ENCODE measurements at places on chromosomes 7 and 10.

GRCh38 chr7:98221611-98222532, 10.6 kb downstream of the BHLHA15 start:
- no peak for DNase-seq

GRCh38 chr10:120075349-120075748, 182.8 kb downstream of the SEC23IP start:
- no peak for DNase-seq

- no peak for DNase-seq
Observed at GRCh38 chr7:74012842-74013249, 15.1 kb upstream of the ELN start.

- no peak for DNase-seq
Observed at GRCh38 chr7:91681718-91682117, 198.8 kb downstream of the MTERF1 start.

GRCh38 chr7:49060743-49061142, 136.4 kb downstream of the CDC14C start:
- no peak for DNase-seq

DNA sequence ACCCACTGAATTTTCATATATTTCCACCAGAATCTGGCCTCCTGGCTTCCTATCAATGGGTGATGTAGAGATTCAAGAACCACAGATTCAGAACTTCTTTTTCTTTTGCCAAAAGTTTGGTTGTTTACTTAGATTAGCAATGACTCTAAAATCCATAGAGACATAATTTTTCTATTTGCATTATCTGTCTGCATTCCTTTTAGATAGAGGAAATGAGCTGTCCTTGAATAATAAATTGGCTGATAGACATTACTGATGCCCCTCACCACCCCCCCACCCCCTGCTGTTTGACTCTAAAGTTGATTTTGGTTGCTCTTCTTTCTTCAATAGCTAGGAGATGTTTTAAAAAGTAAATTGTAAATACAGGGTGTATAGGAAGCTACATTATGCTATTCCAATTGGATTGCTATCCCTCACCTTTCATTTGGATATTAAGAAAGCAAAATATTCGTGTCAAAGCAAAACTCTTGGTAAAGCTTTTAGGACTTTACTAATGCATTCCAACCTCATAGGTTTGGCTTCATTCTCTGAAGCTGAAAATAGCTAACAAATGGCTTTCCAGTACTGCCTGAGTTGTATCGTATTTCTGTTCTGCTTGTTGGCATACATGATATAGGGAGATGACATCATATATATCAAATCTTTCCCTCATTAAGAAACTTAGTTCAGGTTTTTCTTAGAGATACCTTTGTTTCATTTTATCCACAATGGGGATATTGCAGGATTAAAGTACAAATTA, 606.0 kb downstream of the ARL4A start:
- no peak for DNase-seq

- no peak for DNase-seq
Observed at GRCh38 chr7:151342102-151342646, 562 bp downstream of the NUB1 start.

- DNase-seq: no peak
Observed at GRCh38 chr10:69650589-69651261, 20.7 kb downstream of the FAM241B start.

DNA sequence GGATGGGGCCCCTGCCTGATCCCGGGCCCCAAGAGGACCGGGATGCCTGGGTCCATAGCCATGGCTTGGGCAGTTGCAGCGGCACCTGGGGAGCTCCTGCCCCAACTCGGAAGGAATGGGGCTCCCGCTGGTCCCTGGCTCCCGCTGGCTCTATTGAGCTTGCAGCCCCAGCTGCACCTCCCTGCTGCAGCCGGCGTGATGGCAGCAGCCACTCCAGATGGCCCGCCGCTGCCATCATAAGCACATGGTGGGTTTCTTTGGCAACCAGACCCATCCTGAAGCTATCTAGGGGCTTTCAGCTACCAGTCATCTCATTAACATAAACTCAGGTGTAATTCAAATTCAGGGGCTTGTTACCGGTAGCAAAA, 11.1 kb upstream of the DNMBP start:
- no peak for DNase-seq

DNA sequence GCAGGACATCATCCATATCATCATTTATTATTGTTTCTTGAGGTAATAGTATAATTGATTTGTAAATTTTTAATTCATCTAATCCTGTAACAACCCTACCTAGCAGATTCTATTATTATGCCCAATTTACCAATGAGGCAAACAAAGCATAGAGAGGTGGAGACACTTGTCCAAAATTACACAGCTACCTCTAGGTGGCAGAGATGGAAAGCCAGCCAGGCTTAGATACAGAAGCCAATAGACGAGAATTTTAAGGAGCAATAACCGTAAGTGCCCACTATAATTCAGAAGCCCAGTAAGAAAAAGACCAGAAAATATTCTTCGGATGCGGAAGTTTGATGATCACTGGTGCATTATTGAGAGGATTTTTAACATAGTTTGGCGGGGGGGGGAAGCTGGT, 54.0 kb downstream of the ANK3 start:
- no peak for DNase-seq

DNA sequence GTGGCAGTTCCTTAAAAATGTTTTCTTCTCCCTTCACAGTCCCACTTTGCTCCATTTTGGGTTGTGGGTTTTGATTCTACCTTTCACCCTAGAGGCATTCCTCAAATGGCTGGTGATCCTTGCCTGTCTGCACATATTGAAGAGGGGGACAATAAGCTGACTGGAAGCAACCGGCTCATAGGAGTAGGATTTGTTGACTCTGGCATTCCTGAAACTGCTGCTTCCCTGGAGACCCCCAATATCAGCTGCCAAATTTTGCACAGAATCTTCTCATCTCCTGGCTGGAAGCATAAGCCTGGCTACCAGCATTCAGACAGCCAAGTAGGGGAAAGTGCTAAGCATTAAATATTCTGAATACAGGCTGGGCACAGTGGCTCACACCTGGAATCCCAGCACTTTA, 53.7 kb downstream of the KIF5B start:
- no peak for DNase-seq

DNA sequence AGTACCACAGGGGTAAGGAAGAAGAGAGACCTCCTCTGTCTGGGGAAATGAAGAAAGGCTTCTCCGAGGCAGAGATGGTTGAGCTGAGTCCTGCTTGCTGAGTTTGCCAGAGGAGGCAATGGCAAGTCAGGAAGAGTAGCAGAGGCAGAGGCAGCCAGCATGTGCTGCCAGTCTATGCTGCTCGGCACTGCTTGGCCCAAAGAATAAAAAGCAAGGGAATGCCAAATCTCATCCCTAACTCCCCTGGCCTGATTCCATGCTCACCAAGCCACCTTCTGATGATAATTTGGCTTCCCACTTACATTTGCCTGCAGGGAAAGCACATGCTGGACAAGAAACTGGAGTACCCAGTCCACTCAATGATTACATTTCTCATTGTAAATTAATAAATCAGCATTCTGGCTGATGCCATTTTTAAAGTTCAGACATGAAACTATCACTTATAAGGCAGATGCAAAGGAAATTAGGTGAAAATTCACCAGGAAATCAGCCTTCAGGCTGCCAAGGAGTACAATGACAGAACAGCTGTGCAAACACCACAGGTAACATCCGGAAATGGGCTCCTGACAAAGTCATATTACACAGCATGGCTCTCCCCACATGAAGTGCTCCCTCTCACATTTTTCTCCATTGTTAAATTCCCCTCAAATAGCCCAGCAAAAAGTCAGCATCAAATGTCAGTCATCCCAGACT, 245.9 kb downstream of the MTERF1 start:
- DNase-seq: no peak

DNA sequence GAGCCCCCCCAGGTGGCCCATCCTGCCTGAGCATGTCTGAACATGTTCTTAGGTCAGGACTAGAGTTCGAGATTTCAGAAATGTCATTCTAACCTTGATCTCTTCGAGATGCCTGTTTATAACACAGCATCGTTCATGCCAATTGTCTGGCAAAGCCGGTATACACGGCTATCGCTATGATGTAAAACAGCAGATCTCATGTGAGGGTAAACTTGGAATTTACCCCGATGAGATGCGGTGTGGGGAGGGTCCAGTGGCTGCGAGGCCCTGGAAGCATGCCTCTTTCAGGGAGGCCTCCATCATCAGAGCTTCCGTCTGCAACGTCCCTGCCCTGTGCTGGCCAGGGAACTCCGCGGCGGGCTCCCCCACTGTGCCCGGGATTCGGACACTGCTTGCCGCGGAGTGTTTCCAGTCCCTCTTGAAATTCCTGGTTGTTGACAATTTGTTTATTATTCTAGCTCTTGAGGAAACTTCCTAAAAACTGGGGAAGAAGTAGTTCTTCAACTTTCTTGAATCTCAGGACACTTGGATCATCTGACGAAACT, 168.6 kb upstream of the RHEB start:
- DNase-seq: no peak

GRCh38 chr10:760622-761021, 71.2 kb upstream of the DIP2C start:
- no peak for DNase-seq

DNA sequence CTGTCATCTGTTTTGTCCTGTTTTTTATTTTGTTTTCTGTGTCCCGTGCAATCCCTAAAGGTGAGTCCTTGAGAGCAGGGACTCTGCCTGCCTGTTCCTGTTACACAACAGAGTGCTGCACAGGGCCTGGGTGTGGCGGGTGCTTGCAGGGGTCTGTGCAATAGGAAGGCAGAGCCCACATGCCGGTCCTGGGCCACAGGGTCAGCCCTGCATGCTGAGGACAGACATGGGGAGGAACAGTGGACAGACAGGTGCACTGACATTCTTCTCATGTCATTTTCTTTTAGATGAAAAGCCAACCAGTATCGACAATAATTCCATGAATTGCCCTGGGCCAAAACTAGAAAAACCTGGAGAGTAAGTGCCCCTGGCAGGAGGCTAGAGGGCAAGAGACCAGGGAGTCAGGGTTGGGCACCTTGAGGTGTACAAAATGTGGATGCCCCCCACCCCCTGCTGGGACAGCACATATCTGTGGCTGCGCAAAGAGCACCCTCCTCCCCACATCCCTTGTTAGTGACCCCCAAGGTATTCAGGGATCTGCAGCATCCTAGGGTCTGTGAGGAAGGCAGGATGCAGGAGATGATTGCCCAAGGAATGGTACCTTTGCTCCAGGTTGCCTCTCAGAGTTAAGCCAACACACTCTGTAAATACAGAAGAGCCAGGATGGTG, 19.9 kb downstream of the ANTXRL start:
- DNase-seq: no peak

GRCh38 chr10:122782911-122783310, 62.7 kb downstream of the CUZD1 start:
- DNase-seq: no peak

- DNase-seq: no peak
Observed at GRCh38 chr10:128499956-128500355, 373.7 kb upstream of the MKI67 start.

GRCh38 chr10:127787873-127788272, 50.9 kb downstream of the FOXI2 start:
- no peak for DNase-seq

- peak; percentile 34 for DNase-seq
Observed at GRCh38 chr7:29806208-29806994, at the start of gene WIPF3. Gene WIPF3, plus strand, starts transcription at chr7:29806508. Its CDS starts 28,217 bp downstream, at chr7:29834725.

DNA sequence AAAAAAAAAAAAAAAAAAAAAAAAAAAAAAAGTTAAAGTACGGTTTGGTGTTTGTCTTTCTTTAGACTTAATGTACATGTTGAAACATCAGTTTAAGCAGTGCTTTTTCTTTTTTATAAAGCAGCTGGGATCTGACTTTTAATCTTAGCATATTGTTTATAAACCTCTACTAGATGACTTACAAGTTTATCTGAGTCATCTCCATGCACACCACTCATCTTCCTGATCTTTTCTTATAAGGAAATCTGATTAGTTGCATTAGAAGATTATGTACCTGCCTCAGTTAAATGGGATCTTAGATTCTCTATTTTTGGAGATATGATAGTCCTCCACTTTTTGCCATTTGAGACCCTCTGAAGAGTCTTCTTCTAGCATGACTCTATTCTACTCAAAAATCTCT, 391.9 kb upstream of the LRGUK start:
- no peak for DNase-seq

DNA sequence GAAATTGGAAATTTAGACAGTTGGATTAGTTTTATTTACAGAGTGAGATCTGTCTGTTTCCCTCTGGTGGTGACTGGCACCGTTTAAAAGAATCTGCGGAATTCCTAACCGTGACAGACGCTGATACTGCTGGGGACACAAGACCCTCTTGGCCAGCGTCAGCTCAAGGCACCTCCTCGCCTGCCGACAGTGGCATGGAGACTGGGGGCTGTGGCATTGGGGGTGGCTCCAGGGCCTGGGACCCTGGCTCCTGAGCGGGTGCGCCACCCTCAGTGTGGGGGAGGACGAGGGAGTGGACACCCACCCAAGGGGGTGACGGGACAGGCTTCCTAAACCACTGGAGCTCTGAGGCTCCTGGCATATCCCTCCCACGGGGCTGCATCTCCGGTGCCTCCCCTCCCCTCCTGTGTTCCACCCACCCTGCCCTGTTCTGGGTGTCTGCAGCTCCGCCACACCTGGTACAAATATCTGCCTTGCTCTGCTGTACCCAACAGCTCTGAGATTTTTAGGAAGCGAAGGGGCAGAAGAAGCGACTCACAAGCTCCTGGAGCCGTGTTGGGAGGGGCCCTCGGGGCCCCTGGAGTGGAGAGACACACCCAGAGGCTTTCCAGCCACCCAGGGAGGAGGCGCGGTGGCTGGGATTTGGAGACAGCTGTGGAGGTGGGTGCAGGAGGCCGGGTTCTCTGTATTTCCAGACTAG, 178.7 kb downstream of the DNAJB6 start:
- DNase-seq: no peak

DNA sequence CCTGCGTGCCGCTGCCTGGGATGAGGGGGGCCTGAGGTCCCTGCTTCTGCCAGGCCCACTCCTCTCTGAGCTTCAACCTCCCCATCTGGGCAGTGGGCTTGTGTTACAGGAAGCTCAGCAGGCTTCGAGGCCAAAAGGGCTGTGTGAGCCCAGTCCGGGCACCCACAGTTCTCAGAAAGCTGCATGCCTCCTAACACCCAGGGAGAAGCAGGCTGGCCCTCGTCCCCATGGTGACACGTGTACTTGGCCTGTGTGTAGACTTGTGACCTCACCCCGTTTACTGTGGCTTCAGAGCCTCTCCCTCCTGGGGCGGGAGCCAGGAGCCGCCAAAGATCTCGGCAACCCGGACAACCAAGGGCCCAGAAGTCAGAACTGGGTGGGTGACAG, 2.2 kb upstream of the GRIFIN start:
- no peak for DNase-seq

DNA sequence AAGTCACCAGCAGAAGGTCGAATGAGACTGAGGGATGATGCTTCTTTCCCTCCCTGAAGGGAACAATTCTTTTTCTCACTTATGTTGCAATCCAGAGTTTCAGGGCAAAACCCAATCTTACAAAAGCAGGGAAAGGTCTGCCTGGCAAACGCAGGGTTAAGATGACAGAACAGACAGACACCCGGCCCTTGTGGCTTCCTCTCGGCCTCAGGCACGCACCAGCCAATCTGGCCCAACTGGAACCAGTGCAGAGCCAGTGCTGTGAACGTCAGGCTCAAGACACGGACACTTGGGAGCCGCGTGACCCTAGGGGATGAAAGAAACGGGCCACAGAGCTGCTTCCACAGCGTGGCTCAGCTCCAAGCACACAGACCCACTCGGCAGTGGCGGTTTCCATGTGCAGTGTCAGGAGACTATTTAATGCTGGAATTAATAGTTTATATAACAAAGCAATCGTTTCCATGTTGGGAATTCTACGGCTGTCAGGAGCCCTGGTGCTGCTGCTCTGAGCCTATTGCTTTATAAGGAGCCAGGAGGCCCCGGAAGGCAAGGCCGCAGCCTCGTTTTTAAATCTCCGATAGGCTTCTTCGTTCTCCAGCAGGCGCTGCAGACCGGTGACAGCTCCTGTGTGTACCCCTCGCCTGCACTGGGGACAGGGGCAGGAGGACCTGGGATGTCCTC, 198.4 kb downstream of the DIP2C start:
- DNase-seq: no peak
